GDM1 (cell line): ENCODE measurements at places on chromosomes 3 and 15.

GRCh38 chr3:172194702-172195406, 155.5 kb downstream of the FNDC3B start:
- no peak for DNase-seq

DNA sequence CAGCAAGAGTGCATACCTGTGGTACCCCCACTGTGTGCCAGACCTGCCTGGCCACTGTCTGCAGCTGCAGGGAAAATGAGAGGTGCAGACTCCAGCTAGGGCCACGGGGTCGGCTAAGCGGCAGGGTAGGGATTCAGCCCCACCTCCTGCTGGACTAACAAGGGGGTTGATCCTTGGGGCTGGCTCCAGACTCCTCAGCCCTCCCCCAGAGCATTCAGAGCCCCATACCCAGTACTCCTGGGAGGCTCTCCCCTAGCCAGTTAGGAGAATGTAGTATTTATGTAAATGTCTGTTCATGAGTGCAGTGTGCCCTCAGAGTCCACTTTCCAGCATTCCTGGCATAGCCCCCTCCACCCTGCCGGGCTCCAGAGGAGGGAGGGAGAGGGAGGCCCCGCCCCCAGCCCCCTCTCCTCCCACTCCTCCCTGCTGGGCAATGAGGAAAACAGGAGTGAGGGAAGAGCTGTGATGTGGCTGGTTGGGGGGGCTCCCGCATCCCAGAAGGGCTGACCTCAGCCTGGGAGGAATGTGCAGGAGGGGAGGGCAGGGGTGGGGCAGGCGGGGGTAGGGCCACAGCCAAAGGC, 4.5 kb upstream of the SEMA3B start:
- no peak for DNase-seq

GRCh38 chr3:100120012-100120411, 5.7 kb upstream of the FILIP1L start:
- no peak for DNase-seq

DNA sequence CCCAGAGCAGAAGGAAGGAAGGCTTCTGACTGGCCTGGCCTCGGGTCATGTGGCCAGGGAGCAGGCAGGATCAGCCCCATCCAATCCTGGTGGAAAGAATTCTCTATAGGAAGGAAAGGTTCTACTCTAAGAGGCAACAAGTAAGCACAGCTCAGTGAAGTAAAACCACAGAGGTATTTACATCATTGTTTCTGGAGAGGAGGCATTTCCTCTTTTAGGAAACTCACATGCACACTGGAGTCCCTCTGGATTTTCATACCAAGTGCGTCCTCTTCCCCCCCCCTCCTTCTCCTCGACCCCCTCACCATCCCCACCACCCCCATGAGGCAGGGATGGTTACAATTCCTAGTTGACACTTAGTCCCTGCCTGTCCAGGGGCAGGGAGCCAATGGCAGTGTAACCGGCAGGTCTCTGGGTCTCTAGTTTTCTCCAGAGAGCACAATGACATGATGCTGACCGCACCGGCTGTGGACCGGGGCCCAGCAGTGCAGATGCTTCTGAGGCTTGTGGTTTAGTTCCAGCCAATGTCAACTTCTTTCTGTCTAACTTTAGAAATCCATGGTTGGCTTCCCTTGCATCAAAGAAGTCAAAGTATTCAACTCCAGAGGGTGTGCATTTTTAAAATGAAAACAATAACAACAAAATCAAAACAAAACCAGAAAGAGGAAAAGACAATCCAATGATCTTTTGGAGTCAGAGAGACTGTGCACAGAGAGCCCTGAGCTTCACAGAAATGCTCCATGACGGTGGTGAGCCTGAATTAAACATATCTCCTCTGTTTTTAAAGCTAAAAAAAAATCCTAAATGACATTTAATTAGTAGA, 230.3 kb upstream of the TLE3 start:
- DNase-seq, result peak; percentile 70

- no peak for DNase-seq
These were observed 60.9 kb upstream of the ZNF280D start for GRCh38 chr15:56794165-56794552.

DNA sequence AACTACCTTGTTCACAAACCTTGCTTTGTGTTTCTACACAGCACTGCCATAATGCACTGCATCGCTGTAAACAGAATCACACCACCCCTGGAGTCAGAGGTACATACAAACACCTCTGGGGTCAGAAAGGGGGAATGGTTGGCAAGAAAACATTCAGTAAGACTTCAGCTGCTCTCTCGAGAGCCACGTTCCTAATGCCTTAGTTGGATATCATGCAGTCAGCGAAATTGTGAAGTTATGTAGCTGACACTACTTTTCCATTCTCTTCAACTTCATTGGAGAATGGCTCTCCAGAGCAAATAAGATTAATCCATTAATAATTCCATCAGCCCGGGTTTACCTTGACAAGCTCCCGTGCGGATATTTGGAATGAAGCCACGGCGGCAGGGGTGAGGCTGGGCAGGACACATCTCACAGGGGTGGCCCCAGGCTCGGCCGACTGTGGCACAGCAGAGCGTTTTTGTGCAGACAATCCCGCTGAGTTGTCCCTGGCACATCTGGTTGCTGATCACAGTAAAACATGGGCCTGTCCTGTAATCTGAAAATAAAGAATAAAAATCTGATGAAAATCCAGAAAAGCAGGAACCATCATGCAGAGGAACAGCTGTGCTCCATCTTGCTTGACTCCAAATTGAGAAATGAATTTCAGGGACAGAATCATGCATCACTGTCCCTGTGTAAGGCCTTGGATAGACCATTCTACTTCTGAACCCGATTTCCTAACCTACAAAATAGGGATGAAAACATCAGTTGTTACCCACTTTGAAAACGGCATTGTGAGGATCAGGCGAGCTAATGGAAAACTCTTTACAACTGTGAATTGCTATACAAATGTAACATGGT, 108.0 kb downstream of the FBN1 start:
- no peak for DNase-seq

DNA sequence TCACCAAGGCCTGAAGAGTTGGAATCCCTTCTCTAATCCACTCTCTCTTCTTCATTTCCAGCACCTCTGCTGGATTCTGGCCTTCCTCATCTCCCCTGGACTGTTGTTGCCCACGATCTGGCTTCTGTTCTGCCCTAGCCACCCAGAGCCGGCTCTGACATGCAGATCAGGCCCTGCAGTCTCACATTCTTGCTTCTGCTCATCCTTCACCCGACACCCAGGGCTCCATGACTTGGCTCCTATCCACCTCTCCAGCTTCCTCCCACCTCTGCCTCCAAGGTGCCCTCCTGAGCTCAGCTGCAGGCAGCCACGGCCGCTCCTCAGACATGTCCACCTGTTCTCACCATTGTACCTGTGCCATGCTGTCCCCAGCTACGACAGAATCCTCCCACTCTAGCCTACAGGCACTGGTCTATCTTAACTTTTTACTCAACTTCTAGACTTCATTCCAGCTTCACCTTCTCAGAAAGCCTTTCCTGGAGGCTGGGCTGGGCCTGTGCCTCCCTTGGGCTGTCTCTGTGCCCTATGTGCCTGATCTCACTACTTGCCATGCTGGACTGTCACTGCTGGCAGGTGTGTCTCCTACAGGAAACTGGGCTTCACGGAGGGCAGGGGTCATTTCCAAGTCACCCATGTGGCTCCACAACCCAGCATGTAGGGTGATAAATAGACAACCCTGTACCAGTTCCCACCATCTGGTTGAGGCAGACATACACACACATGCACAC, 16.0 kb upstream of the TBC1D21 start:
- no peak for DNase-seq

- no peak for DNase-seq
These were observed 1.9 kb downstream of the RTP4 start for GRCh38 chr3:187370051-187370450.

DNA sequence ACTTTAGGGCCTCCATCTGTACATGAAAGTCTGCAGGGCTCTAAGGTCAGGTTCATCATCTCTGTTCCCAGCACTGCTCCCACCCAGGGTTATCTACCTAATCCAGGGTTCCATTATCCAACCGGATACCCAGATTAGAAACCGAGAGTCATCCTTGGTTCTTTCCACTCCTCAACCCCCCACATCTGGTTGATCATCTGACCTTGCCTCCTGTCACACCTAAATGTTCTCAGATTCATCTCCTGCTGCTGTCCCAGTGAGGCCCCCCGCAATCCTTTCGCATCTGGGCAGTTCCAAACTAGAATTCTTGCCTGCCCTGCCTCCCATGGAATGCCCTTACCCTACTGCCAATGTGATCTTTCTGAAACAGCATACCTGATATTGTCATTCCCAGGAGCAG, 136.5 kb downstream of the PDE8A start:
- no peak for DNase-seq

DNA sequence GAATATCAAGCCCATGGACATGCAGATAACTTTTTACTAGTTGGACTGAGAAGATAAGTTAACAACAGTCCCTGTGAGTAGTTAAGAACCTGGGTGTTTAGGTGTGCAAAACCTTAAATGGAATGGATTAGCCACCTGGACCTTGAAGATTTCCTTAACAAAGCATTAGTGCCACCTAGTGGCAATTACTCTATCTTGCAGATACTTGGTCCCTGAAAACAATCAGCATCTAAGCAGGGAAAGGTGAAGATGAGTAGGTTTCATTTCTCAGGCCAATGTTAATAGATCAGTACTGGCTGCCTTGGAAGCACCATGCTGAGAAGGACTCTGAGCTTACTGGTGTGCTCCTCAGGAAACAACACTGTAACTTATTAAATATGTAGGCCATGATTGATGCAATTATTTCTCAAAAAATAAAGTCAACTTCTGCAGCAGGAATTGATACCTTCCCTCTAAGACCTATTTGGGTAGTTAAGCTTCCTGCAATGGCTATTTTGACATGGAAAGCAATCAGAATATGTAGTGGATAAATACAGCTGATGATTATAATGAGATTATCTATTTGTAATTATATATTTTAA, 329.4 kb downstream of the TBC1D5 start:
- peak; percentile 32 for DNase-seq

DNA sequence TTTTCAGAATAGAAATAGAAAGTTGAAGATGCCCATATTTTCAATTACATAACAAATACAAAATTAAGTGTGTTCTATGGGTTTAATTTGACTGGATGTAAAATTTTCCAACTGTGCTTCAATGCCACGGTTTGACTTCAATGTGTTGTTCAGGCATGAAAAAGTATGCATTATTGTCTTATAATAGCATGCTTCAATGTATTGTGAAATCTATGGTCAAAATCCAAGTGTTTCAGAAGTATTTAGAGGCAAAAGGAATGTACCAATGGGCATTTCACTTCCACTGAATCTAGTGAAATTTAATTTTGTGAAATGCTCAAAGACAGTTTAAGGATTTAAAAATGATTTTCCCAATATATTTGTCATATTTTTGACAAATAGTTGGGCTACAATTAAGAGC, 16.0 kb downstream of the NEK10 start:
- DNase-seq, result no peak

- no peak for DNase-seq
These were observed 38.5 kb downstream of the HPS3 start for GRCh38 chr3:149167898-149168297.

DNA sequence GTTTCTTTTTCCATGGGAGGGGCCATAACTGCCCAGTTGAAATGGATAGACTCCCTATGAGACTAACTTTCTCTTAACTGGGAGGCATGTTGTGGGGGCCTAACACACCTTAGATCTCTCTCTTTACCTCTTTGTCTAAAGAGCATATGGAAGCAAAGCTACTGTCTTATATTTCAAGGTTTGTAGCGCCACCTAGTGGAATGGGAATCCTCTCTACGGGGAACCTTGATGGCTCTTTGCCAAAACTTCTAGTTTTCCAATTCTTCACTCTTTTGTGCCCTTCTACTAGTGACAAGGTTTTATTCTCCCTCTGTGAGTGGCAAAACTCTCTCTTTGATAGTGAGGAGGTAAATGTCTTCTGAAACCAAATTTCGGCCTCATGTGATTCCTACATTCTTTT, 1030.4 kb upstream of the CADM2 start:
- DNase-seq, result no peak

DNA sequence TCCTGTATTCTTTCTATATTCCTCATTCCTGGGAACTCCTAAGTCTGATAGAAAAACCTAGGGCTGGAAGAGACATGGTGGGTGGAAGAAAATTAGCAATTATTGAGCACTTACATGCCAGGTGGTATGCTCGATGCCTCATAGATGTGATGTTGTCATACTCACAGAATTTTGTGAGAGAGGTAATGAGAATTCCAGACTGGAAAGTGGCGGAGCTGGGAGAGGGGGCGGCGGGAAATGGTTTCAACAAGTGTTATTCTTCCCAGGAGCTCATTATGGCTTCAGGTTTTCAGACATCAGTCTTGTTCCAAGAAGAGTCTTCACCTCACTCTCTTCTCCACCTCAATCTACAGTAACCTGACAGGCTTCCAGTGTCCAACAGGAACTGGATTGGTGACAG, 16.2 kb downstream of the TIMP4 start:
- DNase-seq, result no peak

DNA sequence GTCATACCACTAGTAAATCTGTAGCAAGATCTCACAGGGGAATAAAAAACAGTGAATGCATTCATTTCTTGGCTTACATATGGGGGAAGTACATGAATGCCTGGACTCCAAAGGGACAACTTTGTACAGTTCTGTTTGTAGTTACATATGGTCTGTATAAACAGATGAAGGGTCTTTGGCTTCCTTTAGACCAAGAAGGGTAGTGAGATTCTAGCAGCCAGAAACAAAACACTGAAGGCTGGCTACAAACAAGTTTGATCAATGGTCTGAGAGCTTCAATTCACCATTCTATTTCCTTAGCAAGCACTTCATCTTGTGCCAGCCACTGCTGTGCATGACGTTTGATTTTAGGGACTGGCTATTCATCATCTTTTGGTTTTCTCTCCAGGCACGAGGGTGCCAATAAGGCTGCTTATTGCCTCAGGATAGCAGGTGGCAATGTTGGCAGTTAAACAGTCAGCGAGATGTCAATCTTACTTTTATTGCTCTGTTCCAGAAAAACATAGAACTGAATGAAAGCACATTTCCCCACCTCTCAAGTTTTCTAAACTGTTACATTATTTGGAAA, 313.7 kb upstream of the COL8A1 start:
- no peak for DNase-seq

- no peak for DNase-seq
These were observed 215.3 kb upstream of the ROBO1 start for GRCh38 chr3:79983118-79983517.
